Right ventricle myocardium inferior (tissue), 1 donor: ENCODE measurements at places on chromosomes 6 and 20. TPM values are rescaled to one million over a fixed set of nuclear protein-coding genes. Genes with fewer than 3 reads are reported as not detected.

Gene DCBLD1
- total RNA-seq = 6.1 TPM

Gene ELOVL4
- 0.41 TPM for total RNA-seq

Gene UBR2
- 31.3 TPM for total RNA-seq

Gene RNF182
- total RNA-seq = not detected

Gene CALHM6
- 2.9 TPM for total RNA-seq

Gene BTNL2
- not detected for total RNA-seq

Gene SSTR4
- total RNA-seq = not detected

Gene HEY2
- total RNA-seq = 57.5 TPM

Gene TGM3
- not detected for total RNA-seq

Gene BMP7
- 27.2 TPM for total RNA-seq

Gene BRD2
- total RNA-seq = 64.1 TPM

Gene HLA-DRB5
- total RNA-seq = 21.2 TPM

Gene COL19A1
- 1.2 TPM for total RNA-seq
